ENCODE measurements at places on chromosomes 11 and 22.

DNA sequence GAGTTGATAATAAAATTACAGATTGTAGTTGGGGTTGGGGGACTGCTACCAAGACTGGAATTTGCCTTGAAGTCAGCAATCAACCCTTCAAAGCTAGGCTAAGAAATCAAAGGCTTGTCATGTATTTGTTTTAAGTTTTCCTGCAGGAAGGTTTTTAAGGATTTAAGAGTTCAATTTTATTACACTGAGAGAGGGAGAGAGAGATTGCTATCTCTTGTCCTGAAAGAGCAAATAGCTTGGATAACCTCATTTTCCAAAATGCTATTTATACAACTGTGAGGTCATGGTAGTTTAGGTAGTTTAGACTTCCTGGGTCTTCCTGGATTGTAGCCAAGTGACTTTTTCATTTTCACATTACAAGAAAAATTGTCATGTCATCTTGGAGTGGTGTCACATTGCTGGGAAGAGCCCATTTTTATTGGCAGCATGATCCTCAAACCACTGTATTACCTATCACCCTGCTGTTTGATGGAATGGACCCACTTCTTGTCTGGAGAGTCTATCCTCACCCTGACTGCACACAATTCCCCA, 10.1 kb upstream of the PRSS23 start:
- DNase-seq: no peak

GRCh38 chr11:134780486-134781147, 368.6 kb upstream of the B3GAT1 start:
- DNase-seq: no peak

- DNase-seq: no peak
Measured at GRCh38 chr11:62592146-62592815, 958 bp upstream of the TUT1 start.

DNA sequence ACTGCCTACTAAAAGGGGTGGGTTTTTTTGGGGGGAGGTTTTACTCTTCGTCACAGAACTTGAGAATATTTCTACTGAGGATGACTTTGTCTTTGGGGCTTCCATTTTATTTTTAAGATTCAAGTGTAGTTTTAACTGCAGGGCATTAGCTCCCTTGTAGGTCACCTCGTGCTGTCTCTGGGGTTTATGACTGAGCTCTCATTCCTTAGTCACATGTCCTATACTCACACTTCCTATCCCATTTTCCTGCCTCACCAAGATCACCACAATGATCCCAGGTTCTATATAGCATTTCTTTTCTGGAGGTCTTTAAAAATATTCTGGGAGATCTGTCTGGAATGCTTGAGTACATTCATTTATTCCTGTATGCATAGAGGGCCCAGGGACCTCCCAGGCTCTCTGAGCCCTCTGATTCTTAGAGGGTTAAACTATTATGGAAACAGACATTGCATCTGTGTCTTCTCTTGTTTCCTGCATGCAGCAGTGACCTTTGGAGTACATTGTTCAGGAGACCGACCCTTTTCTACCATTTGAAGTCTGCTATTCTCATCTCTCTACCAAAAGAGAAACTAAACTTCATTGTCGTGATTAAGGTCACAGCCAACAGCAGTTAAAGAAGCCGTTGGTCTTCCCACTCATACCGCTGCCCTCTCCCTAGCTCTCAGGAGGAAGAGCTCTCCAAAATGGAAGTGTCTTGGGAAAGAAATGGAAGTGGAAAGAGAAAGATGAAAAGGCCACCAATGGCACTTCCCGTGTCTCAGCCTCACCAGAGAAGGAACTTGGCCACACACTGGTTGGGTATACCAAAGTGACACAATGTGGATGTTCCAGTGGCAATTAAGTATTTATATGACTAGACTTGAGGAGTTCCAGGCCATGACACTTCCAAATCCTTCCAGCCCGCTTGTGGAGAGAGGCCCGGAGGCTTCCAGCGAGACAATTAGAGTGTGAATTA, 77.5 kb downstream of the ZBTB16 start:
- no peak for DNase-seq

- DNase-seq: no peak
Measured at GRCh38 chr11:130436171-130436570, 7.8 kb upstream of the ADAMTS8 start.

- no peak for DNase-seq
Measured at GRCh38 chr11:103471546-103471945, 362.3 kb downstream of the DYNC2H1 start.

GRCh38 chr11:67118181-67118766, 789 bp upstream of the KDM2A start:
- DNase-seq: peak; percentile 49

DNA sequence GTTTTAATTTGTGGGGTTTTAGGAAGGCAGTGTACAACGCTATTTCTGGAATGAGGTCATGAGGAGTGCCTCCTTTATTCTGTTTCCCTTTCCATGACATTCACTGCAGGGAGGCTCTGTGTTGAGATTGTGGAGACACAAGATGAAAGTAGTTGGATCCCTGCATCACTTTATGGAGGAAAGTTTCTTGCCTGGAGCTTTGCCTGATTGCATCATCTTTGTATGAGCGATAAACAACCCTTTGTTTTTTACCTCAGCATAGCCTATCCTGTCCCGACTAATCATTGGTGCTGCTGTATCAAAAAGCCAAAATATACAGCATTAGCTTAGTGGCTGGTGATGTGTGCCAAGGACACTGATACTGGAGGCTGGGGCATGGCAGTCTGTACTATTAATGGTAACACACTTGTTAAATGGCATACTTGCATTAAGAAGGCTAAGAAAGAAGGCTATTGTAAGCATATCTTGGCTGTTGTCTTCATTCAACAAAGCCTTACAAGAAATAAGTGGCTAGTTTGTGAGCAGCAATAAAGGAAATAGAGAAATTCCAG, 31.2 kb upstream of the SLC5A4 start:
- no peak for DNase-seq

DNA sequence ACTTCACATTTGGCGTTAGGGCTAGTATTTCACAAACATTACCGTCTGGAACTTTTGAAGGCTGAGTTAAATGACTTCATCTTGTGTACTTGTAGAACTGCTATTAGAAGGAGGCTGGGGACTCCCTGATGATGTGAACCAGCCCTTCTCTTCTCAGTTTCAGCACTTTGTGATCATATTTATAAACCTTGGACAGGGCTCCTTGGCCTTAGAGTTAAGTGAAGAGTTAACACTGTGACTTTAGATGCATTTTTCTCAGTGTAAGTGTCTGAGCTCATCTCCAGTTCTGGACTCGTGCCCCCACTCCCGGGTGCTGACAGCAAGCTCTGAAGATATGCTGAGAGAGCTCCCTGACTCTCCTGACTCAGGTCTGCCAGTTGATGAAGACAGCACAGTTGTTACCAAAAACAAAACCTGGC, 8.4 kb downstream of the MIAT start:
- no peak for DNase-seq

DNA sequence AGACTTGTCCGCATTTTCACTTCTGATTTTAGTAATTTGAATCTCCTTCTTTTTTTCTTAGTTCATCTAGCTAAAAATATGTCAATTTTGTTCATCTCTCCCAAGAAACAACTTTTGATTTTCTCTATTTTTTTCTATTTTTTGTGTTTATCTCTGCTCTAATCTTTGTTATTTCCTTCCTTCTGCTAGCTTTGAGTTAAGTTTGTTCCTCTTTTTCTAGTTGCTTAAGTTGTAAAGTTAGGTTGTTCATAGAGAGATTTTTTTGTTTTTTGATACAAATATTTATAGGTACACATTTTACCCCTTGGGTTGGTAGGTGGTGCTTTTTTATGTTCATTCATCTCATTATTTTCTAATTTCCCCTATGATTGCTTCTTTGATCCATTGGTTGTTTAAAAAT, 22.1 kb upstream of the XKR3 start:
- no peak for DNase-seq

GRCh38 chr11:17388609-17389210, at the start of gene KCNJ11:
KCNJ11 (minus strand) TSS chr11:17388659; CDS start chr11:17388091, 568 bp downstream.
- no peak for DNase-seq

DNA sequence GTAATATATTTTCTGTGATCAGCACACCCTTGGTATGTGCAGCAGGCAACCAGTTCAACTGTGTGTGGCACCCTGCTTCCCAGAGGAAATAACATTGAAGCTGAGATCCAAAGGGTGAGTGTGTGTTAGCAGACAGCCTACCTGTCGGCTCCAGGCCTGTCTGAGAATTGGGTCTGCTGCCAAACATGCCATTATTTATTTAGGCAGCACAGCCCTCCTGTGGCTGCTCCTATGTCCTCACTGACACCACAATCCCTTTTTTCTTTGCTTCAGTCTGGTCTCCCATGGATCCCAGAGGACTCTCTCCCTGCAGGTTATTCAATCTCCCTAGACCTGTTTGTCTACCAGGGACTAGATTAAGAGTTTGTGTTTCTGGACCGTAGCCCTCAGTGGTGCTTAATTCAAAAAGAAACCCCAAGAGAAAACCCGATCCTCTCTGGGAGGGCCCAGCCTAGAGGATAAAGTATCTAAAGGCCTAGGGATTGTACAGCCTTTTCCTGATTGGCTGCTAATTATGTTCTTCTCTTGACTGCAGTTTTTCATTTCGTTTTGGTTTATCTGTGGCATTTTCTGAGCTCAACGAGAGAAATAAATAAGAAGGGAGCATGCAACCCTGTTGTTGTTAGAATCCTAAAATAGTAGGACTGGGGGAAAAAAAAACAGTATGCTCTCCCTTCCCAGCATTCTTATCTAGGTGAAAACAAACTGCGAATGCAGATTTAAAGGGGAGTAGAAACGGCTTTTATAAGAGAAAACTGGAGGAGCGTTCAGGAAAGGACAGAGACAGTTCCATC, 24.1 kb downstream of the KCNE3 start:
- no peak for DNase-seq

DNA sequence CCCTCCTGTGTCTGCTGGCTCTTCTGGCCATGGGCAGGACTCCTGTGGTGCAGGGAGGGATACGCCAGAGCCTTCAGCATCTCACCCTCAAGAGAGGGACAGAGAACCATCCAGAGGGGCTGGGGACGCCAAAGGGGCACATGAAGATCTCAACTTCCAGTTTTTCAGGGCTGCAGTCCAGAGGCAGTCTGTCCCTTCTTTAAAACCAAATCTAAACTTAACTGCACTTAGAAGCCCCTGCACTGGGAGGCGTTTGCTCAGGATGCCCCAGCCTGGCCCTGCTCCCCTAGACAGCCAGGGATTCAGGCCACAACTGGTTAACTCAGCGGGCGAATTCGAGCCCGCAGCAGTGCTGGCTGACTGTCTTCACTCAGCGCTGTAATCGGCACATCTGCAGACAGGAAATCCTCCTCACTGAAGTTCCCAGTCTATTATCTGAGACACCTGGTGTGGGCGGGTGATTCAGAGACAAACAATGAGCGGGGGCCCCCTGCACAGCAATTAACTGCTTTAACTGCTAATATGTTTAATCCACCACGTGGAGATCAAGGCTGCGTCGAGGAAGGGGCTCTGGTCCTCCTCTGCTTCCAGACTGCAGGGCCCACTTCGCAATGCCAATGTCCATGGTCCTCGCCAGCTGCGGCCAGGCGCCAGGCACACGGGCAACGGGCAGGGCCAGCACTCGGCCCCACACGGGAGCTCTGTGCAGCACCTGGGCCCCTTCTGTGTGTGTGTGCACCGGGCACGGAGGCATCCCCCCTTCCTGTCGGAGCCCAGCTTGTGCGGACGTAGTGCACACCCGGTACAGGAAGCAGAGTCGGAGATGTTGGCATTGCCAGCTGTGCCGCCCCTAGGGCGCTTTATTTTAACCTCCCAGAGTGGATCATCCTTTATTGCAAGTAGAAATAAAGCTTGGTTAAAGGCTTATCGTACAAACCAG, 36.9 kb upstream of the GNB1L start:
- DNase-seq: peak; percentile 81

DNA sequence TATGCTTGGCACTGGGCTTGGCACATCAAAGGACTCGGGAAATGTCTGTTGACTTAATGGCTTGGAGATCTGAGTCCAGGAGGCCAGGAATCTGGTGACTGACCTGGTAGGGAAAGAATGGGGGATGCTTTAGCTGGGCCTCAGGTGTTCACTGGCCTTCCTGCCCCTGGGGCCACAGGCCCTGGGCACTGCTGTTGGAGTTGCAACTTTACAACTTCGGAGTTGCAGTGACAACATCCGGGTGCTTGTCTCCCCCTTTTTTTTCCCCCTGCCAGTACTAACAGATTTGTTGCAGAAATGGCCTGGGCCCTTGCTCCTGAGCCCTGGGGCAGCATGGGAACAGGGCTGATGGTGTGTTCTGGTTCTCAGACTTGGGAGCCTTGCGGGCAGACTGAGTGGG, 23.8 kb downstream of the OSBP2 start:
- DNase-seq: no peak

DNA sequence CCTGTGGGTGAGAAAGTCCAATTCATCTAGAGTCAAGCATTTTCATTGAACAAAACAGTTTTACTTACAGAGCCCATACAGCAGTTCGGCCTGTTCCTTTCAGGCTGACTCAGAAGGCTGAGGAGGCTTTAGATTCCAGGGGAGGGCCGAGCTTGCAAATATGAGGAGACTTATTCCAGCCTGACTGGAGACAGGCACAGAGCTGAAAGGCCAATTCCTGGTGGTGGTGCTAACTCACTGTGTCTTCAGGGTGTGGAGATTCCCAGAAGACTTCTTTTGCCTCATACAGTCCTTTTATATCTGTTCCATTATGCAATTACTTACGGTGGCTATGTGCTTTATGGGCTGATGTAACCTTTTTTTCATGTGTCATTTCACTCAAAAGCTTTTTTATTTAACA, at the start of gene OR51E2:
Gene OR51E2 (minus strand): TSS at position 269 of the 400 bp plus-strand sequence. CDS start 15,142 bp downstream, outside the sequence.
- DNase-seq: no peak

DNA sequence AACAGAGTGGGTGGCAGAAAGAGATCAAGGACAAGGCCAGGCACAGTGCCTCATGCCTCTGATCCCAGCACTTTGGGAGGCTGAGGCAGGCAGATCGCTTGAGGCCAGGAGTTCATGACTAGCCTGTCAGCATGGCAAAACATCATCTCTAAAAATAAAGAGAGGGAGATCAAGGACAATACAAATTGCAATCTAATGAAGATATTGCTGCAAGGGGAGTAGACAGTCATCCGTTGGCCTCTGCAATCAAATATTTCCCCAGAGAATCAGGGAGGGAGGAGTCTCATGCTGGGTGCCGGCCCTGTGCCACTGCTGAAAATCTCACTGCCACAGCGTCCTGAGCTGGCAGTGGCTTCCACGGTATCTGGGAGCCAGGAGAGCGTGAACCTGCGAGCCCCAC, 19.4 kb upstream of the IL17RA start:
- no peak for DNase-seq

DNA sequence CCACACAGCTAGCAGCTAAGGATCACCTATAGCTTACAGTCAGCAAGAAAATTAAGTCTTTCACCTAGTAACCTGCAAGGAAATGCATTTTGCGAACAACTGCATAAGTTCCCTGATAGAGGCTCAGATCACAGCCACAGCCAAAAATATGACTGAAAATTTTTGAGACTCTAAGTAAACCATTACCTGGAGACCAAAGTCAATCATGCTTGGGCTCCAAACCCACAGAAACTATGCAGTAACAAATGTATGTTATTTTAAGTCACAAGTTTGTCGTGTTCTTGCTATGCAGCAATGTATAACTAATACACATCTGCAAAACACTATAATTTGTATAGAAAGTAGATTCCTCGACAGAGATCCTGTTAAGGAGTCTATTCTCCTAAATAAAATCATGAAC, 1025.7 kb upstream of the RAG2 start:
- no peak for DNase-seq

Data from GM12892 (cell line).